ENCODE measurements at places on chromosomes 2 and 18.

DNA sequence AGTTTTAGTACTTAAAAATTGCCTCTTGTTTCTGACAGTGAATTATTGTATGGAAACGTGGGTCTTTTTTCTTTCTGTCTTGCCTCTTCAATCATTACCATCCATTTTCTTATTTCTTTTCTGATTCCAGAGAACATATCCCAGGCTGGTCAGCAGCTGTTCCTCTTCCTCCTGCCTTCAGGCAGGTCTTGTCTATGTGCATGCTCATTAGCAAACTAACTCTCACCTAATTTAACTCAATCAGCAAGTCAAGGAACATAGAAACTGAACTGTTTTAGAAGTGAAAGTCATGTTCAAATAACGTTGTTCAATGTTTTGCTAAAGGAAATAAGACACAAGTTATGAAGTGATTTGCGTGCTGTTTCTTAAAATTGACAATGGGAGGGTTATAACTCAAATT is 241.5 kb downstream of the PTGR3 start:
- DNase-seq, result no peak

GRCh38 chr18:12034241-12035100 is 53.2 kb downstream of the IMPA2 start:
- no peak for DNase-seq

DNA sequence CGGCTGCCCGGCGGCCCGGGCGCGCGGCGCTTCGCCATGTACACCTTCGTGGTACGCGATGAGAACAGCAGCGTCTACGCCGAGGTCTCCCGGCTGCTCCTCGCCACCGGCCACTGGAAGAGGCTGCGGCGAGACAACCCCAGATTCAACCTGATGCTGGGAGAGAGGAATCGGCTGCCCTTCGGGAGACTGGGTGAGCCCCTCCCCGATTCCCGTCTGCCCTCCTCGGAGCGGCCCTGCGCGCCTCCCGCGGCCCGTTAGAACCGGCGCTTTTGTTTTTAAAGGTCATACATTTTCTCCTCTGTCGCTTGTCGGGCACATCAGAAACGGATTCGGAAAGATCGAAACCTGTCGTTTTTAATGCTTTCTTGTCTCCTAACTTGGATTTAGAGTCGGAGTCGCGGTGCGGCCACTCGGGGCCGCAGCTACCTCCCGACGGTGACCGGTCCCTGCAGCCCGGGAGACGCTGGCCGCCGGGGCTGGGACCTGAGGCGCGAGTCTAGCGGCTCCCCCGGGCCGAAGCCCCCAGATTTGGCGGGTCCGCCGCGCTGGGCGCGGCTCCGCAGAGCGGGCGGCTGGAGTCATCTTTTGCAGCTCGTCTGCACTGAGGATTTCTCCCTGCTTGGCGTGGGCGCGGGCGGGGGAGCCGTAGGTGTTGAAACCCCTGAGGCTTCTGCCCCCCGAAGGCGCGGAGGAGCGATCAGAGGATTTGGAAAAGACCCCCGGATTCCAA is 519 bp downstream of the TTL start:
- no peak for DNase-seq

- no peak for DNase-seq
Observed at GRCh38 chr2:237604960-237605359, 14.4 kb upstream of the RAB17 start.

- DNase-seq, result no peak
Observed at GRCh38 chr2:236805800-236806531, 236.3 kb downstream of the ACKR3 start.

DNA sequence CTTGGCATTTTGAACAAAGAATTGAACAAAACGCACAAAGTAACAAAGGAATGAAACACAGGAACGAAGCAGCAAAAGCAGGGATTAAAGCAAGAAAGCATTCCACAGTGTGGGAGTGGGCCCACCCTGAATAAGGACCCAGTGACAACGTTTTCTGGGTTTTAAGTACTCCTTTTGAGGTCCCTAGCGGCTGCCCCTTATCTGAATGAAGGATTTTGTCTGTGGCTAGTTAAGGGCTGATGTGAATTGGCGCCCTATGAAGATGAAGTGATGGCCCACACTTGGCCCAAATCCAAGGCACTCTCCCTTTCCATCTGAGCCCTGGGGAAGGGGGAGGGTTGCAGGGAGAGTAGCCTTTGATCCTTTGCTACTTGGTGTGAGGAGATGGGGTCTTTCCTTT is 7.8 kb upstream of the CCDC141 start:
- DNase-seq, result no peak

DNA sequence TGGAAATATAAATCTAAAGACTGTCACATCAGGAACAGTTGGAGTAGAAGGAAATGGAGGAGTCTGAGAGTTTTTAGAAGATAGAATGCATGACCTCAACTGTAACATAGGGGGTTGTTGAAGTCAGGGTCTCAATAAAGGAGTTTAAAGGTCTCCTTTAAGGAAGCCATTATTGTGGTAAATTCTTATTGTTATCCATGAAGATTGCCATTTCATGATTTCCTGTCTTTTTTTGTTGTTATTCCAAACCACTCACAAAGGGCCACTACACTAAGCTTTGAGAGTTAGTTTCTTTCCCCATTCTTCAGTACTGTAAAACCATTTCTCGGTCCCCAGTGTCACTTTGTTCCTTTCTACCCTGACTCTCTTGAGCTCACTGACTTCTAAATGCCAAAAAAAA is 134.0 kb downstream of the DTNA start:
- no peak for DNase-seq

DNA sequence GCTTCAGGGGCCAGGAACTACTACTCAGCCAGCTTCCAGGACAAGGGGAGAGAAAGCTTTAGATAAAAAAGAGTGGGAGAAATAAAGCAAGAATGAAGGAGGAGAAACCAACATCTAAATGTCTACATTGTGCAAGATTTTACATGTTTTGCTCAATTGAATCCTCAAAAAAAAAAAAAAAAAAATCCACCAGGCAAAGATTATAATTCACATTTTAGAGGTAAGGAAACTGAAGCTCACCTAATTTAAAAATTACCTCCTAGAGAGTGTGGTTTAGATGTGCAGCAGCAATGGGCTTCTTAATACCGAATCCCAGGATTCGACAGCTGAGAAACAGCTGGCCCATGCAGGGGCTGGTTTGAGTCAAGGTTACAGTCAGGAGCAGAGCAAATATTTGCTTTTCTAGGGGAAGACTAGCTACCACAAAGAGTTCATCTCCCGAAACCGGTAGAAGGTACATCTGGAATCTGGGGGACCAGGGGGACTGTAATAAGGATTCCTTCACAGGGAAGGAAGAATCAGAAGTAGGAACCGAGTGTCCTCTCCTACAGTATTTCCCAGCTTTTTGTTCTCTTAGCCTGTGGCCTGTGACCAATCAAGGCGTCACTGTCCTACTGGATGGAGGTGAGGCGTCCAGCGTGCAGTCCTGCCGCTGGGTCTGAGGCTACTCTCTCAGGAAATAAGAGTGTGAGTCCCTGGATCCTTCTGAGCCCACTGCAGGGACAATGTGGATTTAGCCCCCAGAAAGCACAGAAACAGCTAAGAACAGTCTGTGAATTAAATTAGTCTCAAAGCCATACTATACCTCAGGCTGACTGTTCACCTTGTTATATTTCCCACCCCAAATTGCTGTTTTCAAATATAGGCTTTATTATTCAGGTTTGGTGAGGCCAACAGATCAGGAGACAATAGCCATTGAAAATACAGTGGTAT is 42.3 kb downstream of the IL1R2 start:
- no peak for DNase-seq

- no peak for DNase-seq
Observed at GRCh38 chr2:44191739-44192138, 23.1 kb downstream of the PPM1B start.

GRCh38 chr2:200477667-200478131 is 32.2 kb downstream of the KCTD18 start:
- DNase-seq, result no peak

DNA sequence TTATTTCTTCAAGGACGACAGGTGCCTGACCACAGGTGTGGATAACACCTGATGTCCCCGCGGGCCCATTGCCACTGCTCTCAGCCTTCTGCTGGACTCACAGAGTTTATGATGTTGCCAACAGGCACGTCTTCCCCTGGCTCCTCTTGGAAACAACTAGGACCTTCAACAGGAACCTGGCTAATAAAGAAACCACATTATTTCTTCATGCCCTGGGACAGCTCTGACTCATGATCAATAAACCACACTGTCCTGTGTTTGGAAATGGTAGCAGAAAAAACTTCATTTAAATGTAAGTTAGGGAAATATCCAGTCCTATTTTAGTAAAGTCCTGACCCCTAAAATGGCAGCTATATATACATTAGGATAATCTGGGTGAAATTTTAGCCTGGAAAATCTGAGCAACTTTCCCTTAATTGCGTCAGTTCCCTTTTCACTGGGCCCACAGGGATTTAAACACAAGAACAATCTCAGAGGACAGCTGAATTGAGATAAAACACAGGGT is 158.9 kb downstream of the VAPA start:
- DNase-seq, result no peak

- DNase-seq, result no peak
Observed at GRCh38 chr2:178530625-178531142, 50.4 kb downstream of the PLEKHA3 start.

- no peak for DNase-seq
Observed at GRCh38 chr18:25866331-25866730, 224.1 kb downstream of the SS18 start.

DNA sequence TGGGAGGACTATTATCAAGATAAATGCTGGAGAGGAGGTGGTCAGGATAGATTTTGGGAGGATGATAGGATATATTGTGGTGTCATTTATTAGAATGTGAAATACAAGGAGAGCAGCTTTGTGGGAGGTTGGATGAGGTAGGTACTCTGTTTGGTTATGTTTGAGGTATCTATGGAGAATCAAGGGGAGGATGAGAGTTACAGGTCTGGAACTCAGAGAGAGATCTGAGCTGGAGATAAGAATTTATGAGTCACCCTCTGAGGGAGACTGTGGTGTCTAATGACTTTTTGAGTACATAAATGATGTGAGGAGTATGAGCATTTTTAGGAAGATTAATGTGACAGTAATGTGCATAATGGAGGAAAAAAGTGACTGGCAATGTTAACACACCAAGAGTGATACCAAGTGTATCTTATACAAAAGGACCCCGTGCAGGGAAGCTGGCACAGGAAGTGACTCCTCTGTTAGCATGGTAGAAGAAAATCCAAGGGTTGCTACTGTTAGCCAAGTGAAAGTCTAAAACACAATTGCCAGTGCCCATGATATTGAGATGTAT is 48.2 kb downstream of the CRIM1 start:
- no peak for DNase-seq

DNA sequence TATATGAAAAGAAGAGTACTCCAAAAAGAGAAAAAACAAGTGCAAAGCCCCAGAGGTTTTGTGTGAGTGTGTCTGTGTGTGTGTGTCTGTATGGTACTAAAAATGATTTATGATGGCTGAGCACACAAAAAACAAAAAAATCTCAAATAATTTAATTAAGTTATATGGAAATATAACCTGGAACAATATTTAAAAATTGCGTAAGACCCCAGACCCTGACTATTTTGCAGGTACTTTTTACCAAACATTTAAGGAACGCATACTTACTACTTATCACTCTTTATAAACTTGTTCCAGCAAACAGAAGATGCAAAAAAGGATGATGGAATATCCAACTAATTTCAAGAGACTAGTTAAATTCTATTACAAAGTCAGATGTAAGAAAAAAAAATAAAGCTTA is 317.4 kb upstream of the KCNH7 start:
- DNase-seq, result no peak

- no peak for DNase-seq
Observed at GRCh38 chr2:234444893-234445292, 52.0 kb downstream of the ARL4C start.

GRCh38 chr18:13455960-13456481 is 237.5 kb downstream of the LDLRAD4 start:
- no peak for DNase-seq

- no peak for DNase-seq
Observed at GRCh38 chr2:201448701-201449100, 2.6 kb downstream of the TRAK2 start.

DNA sequence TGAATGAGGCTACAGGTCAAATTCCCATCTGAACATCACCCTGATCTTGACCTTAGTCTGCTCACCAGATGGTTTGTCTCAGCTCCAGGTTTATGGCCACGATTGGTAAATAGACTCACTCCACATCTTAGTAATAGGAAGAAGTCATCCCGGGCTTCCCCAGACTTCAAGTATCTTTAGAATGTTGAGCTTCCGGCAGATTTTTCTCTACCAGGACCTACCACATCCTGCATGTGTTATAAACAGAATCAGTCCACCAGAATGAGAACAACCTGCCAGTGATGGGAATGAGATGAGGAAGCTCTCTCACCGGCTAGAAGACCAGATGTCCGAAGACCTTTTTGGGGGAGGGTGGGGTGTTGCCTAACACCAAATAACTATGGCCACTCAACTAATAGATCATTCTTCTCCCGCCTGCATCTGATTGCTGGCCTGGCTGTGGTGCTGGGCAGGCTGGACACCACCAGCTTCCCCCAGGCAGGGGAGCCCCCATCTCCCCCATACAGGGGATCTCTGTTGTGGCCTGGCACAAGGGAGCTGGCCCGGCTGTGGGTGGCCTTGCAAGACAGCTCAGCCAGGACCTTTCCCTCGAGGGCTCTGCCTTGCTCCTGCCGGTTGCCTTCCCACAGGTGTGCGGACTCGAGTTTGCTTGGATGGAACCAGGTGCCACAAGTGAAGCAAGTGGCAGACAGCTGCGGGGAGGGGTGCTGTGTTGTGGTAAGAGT is 88.5 kb downstream of the SH3RF3 start:
- DNase-seq, result no peak

- no peak for DNase-seq
Observed at GRCh38 chr2:226623587-226624368, 175.8 kb downstream of the IRS1 start.

DNA sequence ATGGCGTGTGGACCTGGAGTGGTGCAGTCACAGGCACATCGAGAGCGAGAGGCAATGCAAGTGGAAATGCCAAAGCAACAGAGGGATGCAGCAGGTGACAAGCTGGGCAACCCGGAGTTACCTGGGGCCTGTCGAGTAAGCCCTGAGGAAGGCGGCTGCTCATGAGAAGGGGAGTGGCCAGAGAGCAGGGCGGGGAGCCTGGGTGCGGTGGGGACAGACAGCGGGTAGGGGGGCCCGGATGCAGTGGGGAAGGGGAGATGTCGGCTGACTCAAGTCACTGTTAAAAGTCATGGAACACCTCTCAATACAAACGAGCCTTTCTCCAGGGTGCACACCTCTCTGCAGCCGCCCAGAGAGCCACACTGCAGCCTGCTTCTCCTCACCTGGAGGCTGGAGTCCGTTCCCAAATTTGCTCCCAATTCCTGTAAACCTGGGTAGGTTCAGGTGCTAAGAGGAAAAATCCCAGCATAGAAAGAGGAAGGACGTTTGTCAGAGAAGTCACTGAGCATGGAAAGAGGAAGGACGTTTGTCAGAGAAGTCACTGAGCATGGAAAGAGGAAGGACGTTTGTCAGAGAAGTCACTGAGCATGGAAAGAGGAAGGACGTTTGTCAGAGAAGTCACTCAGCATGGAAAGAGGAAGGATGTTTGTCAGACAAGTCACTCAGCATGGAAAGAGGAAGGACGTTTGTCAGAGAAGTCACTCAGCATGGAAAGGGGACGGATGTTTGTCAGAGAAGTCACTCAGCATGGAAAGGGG is 71.7 kb upstream of the TWIST2 start:
- no peak for DNase-seq

- no peak for DNase-seq
Observed at GRCh38 chr18:50057009-50057408, 137.9 kb downstream of the MYO5B start.

- DNase-seq, result no peak
Observed at GRCh38 chr18:44799907-44800421, 119.3 kb downstream of the SETBP1 start.

GRCh38 chr2:125935559-125935958 is 720.4 kb upstream of the GYPC start:
- no peak for DNase-seq

- DNase-seq, result no peak
Observed at GRCh38 chr2:19099181-19099580, 259.2 kb downstream of the OSR1 start.
